ENCODE measurements at places on chromosomes 5 and 9.

GRCh38 chr5:159123189-159123588, 23.5 kb upstream of the EBF1 start:
- DNase-seq = no peak

- no peak for DNase-seq
Observed at GRCh38 chr9:121636341-121636865, 15.0 kb upstream of the DAB2IP start.

- DNase-seq = no peak
Observed at GRCh38 chr5:66144834-66145390, 812 bp downstream of the SREK1 start.

GRCh38 chr9:14246951-14247350, 67.0 kb downstream of the NFIB start:
- DNase-seq = no peak

GRCh38 chr5:167014401-167015056, 1276.9 kb upstream of the WWC1 start:
- no peak for DNase-seq

GRCh38 chr5:127290019-127290945, at the start of gene MEGF10:
TSS of gene MEGF10 (plus strand) at chr5:127290796. CDS start at chr5:127331309, 40,513 bp downstream.
- DNase-seq = no peak

DNA sequence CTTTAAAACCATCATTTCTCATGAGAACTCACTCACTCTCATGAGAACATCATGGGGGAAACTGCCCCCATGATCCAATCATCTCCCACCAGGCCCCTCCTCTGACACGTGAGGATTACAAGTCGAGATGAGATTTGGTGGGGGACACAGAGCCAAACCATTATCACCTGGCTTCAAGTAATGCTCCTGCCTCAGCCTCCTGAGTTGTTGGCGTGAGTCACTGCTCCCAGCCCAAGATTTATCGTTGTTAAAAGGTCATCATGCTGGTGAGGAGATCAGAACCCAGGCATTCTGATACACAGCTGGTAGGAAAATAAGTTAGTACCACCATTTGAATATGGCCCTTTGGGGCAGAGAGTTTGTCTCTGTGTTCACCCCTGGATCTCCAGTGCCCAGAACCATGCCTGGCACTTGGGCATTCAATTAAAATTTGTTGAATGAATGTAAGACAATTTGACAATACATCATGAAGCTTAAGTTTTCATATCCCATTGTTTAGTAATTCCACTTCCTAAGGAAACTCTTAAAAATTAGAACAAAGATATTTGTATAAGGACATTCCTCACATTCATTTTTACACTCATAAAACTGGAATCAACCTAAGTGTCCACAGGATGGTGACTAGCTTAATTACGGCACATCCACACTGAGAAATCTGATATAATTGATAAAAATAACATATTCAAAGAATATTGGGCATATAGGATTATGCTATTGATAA, 58.0 kb upstream of the COL15A1 start:
- DNase-seq = no peak
